ENCODE measurements at places on chromosomes 11 and 22.

GRCh38 chr11:71322861-71323582, 70.6 kb upstream of the SHANK2 start:
- DNase-seq: no peak
- H3K4me1 ChIP-seq: no peaks in the 10 kb centered on the region
- peaks cover 7% of the 10 kb centered on the region for H3K27me3 ChIP-seq
- no peak overlapping the region for H3K4me3 ChIP-seq

GRCh38 chr11:6844356-6844755, 1.1 kb upstream of the OR10A5 start:
- DNase-seq: no peak
- H3K4me1 ChIP-seq: no peaks in the 10 kb centered on the region
- no peaks in the 10 kb centered on the region for H3K36me3 ChIP-seq

- peaks cover 9% of the 10 kb centered on the region for H3K36me3 ChIP-seq
- DNase-seq: no peak
- no peaks in the 10 kb centered on the region for H3K4me1 ChIP-seq
- H3K27me3 ChIP-seq: no peaks in the 10 kb centered on the region
These were observed 70.2 kb downstream of the DBX1 start for GRCh38 chr11:20089796-20090653.

DNA sequence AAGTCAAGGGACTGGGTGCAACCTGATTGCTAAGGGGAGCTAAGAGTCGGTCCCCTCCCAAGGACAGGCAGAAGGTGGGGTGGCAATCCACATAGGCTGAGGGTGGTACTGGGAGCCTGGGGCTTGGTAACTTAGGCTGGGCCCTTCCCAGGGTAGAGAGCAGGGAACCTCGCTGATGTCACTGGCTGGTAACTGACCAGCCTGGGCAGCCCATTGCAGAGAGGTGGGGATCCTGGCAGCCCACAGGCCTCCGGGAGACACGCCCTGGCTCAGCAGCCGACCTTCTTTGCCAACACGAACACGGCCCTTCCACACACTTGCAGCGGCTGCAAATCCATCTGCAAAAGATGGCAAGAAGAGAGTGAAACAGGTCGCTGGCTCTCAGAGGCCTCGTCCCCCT, 25.4 kb downstream of the A4GALT start:
- H3K4me1 ChIP-seq: peaks cover 74% of the 10 kb centered on the region
- H3K27me3 ChIP-seq: no peaks in the 10 kb centered on the region
- H3K27ac ChIP-seq: peak overlapping the region; percentile 89
- no peak for DNase-seq
- H3K4me3 ChIP-seq: no peak overlapping the region
- H3K36me3 ChIP-seq: peaks cover 11% of the 10 kb centered on the region

DNA sequence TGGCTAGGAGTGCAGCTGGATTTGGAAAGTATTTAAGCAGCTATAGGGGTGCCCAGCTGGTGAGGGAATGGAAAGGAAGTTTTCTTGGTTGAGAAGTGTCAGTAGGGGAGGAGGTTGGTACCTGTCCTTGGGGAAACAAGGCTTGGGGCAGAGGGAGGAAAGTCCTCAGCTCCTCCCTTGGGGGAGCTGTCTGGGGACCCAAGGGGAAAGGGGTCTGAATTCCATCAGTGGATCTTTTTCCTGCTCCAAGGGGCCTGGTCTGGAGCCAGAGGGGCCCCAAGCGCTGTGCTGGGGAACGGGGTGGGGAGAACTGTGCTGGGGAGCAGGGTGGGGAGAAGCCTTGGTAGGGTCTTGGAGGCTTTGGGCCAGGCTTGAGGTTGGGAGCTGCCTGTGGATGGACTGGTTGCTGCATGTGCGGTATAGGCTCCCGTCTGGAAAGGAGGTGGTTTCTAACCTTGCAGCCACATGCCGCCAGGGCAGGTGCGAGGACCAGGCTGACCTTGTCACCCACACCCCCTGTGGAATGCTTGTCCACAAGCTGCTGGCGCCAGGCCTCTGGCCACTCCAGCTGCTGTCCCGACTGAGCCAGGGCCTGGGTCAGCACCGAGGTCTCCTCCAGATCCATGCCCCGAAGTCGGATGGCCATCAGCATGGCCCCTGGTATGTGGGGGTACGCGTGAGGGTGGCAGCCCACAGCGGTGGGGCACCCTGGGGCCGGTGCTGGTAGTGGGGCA, 963 bp downstream of the TYMP start:
- H3K27ac ChIP-seq: peak overlapping the region; percentile 99
- peaks cover 56% of the 10 kb centered on the region for H3K4me1 ChIP-seq
- DNase-seq: no peak

DNA sequence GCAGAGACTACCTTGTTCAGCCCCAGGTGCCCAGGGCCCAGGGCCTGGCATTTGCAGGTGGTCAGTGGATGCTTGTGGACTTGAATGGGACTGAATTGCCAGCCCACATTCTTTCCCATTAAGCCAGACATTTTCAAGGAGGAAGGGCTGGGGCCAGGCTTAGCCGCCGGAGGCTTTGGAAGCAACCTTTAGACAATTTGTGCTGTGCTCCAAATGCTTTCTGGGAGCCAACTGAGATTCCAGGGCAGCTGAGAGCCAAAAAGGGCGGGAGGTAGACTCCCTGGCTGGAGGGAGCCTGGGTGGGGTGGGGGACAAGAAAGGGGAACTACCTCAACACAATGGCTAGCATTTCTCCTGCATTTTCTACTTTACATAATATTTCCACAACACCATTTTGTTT, 54.8 kb upstream of the TIMP3 start:
- H3K4me1 ChIP-seq: peaks cover 26% of the 10 kb centered on the region
- H3K4me3 ChIP-seq: no peak overlapping the region
- H3K27me3 ChIP-seq: no peaks in the 10 kb centered on the region

DNA sequence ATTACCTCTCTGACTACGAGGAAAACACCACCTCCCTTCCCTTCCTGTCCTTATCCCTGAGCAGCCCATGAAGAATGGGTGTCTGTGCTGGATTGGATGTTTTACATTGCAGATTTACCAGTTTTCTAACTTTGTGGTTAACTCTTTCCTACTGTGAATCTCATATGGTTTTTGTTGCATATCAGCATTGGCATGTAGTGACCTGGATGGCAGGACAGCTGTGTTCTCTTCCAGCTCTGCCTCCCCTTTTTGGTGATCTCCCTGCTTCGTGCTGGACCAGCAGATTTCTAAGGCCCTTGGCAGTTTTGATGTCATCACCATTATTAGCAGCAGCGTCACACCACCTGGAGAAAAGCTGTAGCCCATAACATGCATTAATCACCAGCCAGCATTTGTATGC, 26.7 kb downstream of the OR6Q1 start:
- no peaks in the 10 kb centered on the region for H3K4me1 ChIP-seq
- no peaks in the 10 kb centered on the region for H3K36me3 ChIP-seq
- H3K4me3 ChIP-seq: no peak overlapping the region
- H3K27ac ChIP-seq: no peak overlapping the region
- no peaks in the 10 kb centered on the region for H3K27me3 ChIP-seq
- no peak for DNase-seq

DNA sequence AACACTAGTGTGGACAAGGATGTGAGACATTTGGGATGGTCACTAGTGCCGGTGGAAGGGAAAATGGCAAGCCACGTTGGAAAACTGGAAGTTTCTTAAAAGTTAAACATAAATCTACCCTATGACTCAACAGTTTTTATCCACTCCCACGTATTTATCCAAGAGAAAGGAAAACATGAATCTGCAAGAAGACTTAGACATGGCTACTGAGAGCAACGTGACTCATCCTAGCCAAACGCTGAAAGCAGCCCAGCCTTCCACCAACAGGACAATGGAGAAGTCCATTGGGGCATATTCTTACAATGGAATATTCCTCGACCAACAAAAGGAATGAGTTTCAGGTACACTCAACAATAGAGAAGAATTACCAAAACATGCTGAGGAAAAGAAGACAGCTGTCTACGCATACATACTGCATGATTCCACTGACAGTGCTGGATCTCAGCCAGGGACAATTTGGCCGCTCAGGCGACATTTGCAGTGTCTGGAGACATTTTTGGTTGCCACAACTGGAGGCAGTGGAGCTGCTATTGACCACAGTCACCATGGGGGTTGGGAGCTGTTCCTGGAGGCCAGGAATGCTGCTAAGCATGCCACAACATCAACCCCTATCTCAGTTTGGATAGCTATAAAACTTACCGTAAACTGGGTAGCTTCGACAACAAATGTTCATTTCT, 21.2 kb downstream of the SYT13 start:
- no peak overlapping the region for H3K4me3 ChIP-seq
- no peaks in the 10 kb centered on the region for H3K36me3 ChIP-seq
- no peak for DNase-seq
- H3K27ac ChIP-seq: no peak overlapping the region

DNA sequence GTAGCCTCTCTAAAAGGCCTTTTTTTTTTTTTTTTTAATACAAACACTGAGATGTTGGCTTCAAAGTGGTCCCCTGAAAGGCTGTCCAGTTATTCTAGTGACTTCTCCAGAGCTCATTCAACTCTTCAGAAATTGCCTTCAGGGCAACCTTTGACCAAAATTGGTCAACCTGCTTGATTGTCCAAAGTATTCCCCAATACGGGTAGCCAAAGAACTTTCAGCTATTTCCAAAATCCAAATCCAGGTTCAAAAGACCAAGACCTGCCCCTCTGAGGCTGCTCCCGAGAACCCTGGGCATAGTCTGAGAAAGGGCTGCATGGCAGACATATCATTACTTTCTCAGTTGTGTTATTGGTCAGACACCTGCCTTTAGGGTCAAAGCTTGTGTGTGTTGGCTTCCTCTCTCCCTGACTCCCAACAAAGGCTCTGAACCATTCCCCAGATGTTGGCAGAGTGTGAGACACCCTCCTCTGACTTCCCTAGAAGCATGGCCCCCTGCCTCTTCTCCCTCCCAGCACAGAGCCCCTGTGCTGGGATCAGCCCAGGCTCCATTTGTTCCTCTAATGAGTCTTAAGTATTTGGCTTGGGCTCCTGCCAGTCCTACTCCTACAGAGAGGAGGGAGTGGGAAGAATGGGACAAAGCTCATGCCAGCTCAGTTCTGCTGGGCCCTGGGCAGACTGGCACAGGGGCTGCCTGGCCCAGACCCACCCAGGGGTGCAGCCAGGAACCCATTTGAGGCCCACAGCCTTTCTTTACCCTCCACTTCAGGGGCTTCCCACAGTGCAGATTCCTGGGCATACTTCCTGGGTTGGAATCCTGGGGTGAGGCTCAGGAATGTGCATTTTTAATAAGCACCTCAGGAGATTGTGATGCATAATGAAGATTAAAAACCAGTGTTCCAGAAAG, 30.3 kb downstream of the TNKS1BP1 start:
- H3K4me3 ChIP-seq: no peak overlapping the region
- H3K4me1 ChIP-seq: peaks cover 12% of the 10 kb centered on the region
- no peak for DNase-seq

DNA sequence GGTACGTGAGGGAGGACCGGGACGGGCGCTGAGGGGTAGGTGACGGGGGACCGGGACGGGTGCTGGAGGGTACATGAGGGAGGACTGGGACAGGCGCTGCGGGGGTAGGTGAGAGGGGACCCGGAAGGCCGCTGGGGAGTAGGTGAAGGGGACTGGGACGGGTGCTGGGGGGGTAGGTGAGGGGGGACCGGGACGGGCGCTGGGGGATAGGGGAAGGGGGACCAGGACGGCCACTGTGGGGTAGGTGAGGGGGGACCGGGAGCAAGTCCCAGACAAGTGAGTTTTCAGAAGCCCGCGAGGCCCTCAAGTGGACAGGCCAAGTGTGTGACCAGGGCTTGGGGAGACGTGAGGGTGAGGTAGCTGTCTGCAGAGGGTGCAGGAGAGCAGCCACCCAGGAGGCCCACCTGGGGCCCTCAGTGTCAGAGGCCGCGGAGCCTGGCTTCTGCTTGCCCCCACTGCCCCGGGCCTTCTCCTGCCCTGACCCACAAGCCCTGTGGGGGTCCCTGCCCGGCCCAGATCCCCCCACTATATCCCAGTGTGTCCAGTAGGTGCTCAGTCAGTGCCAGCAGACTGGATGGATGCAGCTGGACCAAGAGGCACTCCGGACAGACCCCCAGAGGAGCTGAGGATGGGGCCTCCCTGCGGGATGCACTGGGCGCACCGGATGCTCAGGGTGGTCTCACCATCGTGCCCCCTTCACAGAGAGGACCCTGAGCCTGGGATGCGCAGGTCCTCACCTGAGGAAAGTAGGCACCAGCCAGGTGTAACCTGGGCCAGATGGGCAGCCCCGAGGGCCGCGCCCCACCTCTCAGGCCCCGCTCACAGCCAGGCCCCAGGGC, 44.2 kb upstream of the TH start:
- H3K4me1 ChIP-seq: no peaks in the 10 kb centered on the region
- no peak for DNase-seq
- no peak overlapping the region for H3K27ac ChIP-seq
- no peaks in the 10 kb centered on the region for H3K36me3 ChIP-seq
